ENCODE measurements at places on chromosomes 7 and 10. TPM values are rescaled to one million over a fixed set of nuclear protein-coding genes. Genes with fewer than 3 reads are reported as not detected.

DNA sequence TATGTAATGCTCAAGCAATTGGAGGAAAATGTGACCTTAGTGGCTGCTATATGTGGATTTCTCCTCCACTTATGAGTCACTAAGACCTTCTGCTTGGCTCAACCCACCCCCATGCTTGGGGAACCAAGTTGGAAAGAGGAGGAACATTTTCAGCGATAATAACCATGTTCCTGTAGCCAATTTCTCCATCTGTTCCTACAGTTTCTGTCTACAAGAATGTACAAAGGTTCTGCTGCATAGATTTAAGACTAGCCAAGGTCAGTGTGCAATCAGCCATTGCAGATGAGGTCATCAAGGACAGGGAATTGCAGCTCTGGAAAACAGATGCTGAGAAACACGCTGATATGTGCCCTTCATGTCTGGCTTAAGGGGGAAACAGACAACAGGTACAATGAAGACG is 5.6 kb upstream of the NRCAM start:
- H3K27ac ChIP-seq = no peak overlapping the region
- no peak overlapping the region for H3K4me3 ChIP-seq
- DNase-seq = no peak
- no peaks in the 10 kb centered on the region for H3K36me3 ChIP-seq
- H3K4me1 ChIP-seq = peaks cover 3% of the 10 kb centered on the region

GRCh38 chr7:155818154-155818819 is 6.0 kb upstream of the SHH start:
- no peak overlapping the region for H3K27ac ChIP-seq
- no peaks in the 10 kb centered on the region for H3K36me3 ChIP-seq
- H3K4me3 ChIP-seq = peak overlapping the region; percentile 37

DNA sequence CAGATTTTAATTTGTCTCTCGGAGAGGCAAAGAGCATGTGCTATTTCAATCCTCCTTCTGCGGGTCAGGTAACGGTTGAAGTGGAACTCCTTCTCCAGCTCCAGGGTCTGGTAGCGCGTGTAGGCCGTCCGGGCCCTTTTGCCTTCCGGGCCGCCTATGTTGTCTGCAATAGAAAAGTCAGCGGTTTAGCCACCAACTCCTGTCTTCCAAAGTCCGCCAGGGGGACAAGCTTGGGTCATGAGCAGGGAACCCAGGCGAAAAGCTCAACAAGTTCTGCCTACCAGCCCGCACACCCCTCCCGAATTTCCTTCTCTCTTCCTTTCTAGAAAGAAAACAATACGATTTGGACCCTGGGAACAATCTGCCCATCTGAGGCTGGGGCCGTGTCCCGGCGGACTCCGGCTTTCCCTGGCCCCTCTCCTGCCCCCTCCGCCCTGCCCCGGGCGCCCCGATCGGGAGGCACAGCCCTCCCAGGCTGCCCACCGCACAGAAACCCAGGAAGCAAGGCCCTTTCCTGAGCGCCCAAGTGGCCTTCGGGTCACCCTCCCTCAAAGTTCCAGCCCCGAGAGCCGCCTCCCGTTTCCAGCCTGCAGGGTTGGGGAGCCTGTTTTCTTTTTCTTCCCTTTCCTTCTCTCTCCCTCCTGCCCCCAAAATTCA is 1.4 kb downstream of the HOXA5 start:
- no peak overlapping the region for H3K27ac ChIP-seq
- H3K4me3 ChIP-seq = peak overlapping the region; percentile 91
- peaks cover 8% of the 10 kb centered on the region for H3K36me3 ChIP-seq
- H3K4me1 ChIP-seq = peaks cover 23% of the 10 kb centered on the region
- DNase-seq = peak; percentile 43

- no peak for DNase-seq
- no peak overlapping the region for H3K4me3 ChIP-seq
- H3K27me3 ChIP-seq = no peaks in the 10 kb centered on the region
These were observed 359.1 kb downstream of the ANKRD7 start for GRCh38 chr7:118583641-118584040.

DNA sequence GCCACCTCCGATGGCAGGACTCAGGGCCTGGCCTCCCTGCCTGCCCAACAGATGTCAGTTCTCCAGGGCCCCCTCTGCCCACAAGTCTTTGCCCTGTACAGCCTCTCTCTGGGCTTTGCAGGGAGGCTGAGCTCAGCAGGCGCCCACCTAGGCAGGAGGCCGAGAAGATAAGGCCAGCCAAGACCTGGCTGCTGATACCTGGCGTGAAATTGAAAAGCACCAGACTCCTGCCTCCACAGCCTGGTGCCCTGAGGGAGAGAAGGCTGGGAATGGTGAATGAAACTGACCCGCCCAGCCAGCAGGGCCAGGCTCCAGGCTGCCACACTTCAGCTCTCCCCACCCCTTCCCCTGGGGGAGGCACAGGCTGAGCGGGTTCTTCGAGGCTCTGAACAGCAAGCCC is 145.8 kb downstream of the CDH23 start:
- no peak for DNase-seq
- no peaks in the 10 kb centered on the region for H3K4me1 ChIP-seq
- no peaks in the 10 kb centered on the region for H3K36me3 ChIP-seq

Gene UPK3BL2
- 9.3 TPM for total RNA-seq

Gene CLDN4
- total RNA-seq = 1.6 TPM

Gene ADGRA1
- total RNA-seq = not detected

All from endothelial cell (in vitro differentiated cells).